ENCODE measurements at places on chromosomes 3 and 15.

- DNase-seq: no peak
Measured at GRCh38 chr3:1348547-1348946, 255.7 kb downstream of the CNTN6 start.

- DNase-seq: no peak
Measured at GRCh38 chr15:42147431-42147735, 9.1 kb downstream of the PLA2G4F start.

- DNase-seq: no peak
Measured at GRCh38 chr3:143396790-143397189, 277.2 kb downstream of the CHST2 start.

DNA sequence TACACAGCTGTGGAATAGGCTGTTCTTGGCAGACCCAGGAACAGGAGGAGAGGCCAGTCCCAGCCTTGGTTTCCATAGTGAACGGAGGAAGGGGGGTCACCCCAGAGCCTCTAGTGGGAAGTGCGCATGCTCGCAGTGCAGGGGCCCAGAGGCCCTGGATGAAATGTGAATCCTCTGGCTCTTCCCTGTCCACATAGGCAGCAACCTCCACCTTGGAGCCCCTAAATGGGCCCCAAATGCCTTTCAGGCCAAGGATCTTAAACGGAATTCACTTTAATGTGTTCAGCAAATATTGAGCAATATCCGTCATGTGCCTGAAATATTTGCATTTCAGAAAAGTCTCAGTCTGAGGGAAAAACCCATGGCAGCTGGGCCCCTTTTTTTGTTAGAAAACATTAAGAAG is 3.3 kb upstream of the NDN start:
- DNase-seq: no peak

All from T-helper 17 cell (primary cell).